GM12865 (cell line): ENCODE measurements at places on chromosomes 4 and X.

DNA sequence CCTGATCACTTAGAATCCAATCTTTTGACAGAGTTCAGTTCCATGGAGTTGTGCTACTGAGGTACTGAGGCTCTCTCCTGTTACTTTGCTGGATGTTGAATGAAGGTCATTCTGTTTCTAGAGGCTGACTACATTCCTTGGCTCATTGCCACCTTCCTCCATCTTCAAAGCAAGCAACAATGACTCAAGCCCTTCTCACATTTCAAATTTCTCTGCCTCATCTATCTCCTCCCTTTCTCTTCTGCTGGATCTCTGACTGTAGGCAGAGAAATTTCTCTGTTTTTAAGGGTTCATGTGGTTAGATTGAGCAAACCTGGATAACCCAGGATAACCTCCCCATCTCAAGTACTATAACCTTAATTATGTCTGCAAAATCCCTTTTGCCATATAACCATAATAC is 775.4 kb downstream of the STPG2 start:
- DNase-seq, result no peak

- DNase-seq, result no peak
Observed at GRCh38 chrX:71626576-71626975, 8.3 kb upstream of the CXCR3 start.

DNA sequence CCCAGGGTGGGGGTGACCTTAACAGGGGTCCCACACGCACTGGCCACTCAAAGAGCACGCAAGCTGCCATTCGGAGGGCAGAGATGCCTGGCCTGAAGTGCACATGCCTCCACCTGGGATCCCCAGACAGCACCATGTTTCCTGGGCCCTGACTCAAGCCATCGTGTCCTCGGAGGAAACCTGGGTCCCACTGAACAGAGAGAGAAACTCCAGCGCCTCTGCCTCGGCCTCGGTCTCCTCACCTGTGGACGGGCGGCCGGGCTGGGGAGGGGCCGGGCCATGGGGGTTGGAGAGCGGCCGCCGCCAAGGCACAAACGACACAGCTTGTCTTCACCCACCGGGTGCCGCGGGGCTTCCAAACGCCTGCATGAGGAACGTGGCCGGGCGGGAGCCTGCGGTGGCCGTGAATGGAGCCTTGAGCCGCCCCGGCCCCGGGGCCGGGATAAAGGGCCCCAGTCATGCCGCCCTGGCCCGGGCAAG is 30.0 kb upstream of the FGFR3 start:
- no peak for DNase-seq

GRCh38 chr4:173585876-173586572 is 56.0 kb upstream of the HAND2 start:
- no peak for DNase-seq

DNA sequence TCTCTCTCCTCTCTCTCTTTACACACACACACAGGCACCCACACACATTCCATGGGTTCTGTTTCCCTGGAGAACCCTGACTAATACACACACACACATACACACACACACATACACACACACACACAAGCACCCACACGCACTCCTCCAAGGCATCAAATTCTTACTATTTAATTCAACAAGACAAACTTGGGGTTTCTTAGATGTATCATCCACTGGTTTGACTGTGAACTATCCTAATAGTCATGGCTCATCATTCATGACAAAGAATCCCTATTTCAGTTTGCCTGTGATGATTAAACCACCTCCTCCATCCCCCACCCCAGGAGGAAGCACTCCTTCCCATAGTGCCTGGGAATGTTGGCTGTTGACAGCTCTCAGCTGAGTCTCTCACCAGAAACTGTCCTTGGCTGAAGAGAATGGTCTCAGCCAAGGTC is 98.2 kb downstream of the USP46 start:
- DNase-seq, result no peak
